ENCODE measurements at places on chromosomes 2 and 18.
A peak's percentile ranks its signal among the peaks of the same experiment; 100 is the strongest.

GRCh38 chr2:71240794-71241193 is 13.9 kb upstream of the PAIP2B start:
- DNase-seq: no peak

- no peak for DNase-seq
Observed at GRCh38 chr2:101830146-101830545, 132.6 kb downstream of the MAP4K4 start.

GRCh38 chr2:23452853-23453420 is 68.0 kb downstream of the KLHL29 start:
- peak; percentile 6 for DNase-seq

GRCh38 chr2:111975053-111975552 is 76.7 kb downstream of the MERTK start:
- no peak for DNase-seq

DNA sequence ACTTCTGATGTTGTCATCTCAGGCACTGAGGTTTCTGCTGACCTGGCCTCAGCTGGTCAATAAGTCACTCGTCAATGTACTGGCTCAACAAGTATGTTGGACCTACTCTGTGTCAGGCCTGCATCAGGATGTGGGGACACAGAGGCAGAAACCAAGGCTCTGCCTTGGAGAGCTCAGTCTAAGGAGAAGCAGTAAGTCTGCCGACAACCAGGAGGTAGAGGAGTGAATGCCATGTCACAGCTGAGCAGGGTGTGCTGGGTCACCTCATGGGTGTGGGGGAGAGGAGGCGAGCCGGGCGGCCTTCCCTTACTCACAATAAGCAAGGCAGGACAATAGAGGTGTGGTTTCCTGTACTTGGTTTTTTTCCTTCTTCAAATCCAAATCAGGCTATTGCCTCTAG is 75.8 kb downstream of the COLEC12 start:
- DNase-seq: no peak

GRCh38 chr18:25001803-25002202 is 350.2 kb downstream of the ZNF521 start:
- no peak for DNase-seq

DNA sequence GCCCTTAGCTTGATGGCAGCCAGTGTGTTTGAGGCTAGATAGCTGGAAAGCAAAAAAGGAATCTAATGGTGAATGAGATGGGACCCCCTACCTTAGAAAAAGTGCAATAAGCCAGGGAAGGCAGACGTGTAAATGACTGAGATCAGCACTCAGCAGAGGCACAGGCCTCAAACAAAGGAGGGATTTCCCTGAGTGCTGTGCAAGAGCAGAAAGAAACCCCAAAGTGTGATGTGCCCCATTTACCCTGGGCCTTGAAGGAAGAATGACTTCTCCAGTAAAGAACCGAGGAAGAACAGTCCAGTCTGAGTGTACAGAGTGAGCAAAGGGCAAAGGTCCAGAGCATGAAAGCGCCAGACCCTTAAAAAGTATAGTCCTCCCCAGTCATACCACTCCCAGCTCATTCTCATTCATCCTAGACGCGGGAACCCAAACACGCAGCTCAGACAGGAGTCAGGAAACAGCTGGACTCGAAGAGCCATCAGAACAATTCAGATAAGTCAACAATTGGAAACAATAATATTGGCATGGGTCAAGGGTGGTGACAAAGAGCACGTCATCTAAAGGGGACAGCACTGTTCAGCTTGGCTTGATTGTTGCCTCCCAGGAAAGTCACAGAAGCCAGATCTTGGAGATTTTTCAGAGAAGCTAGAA is 121.7 kb downstream of the INO80D start:
- DNase-seq: no peak

DNA sequence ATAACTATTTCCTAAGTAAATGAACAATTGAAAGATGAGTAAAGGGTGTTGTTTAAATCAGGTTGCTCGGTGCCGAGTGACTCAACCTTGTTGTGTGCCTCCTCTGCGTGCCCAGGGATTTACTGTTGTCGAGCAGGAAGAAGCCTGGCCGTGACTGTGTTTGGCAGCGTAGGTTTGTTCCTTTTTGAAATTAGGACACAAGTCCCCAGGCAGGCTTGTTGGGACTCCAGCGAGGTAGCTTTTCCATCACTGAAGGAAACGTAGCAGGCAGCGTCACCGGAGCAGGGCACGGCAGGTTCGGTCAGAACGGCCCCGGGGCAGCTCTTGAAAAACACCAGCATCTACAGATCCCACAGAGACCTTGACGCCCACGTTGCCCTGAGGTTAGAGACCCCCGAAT is 48.6 kb downstream of the TMEM18 start:
- no peak for DNase-seq

DNA sequence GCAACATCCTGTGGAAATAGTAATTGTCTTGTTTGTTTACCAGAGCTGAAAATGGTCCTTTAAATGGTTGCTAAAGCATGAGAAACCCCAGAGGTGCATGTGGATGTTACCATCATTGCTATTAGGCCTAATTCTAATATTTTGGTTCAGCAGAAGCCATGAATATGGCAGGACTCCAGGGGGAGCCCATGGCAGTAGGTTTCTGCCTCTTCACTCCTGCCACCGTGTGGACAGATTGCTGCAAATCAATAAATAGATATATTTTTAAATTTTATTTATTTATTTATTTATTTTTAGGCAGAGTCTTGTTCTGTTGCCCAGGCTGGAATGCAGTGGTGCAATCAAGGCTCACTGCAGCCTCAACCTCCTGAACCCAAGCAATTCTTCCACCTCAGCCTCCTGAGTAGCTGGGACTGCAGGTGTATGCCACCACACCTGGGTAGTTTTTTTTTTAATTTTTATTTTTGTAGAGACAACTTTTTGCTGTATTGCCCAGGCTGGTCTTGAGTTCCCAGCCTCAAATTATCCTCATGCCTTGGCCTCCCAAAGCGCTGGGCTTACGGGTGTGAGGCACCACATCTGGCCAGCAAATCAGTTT is 54.9 kb upstream of the CAPN13 start:
- DNase-seq: peak; percentile 34

- DNase-seq: no peak
Observed at GRCh38 chr2:86283411-86284030, 53.9 kb downstream of the REEP1 start.

DNA sequence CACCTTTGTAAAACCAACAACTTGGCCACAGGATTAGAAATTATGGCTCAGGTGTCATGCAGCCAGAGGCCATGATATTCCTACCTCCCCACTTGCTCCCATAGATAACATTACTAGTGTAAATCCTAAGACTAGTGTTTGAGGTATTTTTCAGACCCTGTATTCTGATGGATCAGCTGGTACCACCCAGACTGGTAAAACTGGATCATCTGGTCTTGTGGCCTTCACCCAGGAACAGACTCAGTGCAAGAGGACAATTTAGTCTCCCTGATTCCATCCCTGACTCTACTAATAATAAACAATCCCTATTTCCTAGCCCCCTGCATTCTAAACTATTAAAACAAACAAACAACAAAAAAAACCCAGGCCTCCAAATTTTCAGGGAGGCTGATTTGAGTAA is 121.0 kb downstream of the ALPK2 start:
- no peak for DNase-seq

DNA sequence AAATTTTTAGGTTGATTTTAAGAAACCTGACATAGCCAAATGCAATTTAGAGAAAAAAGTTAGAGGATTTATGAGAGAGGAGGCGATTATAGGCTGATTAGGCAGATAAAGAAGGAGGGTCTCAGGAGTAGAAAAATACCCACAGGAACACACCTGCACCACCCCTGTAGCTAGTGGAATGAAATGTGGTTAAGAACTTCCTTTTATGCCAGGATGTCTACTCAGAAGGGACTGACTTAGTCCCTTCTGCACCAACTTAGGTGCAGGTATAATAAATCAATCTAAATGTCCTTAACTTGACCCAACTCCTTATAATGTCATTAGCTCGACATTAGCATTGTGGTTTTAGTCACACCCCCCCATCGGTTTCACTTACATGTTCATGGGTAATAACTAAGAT is 1274.5 kb upstream of the TMEFF2 start:
- no peak for DNase-seq

GRCh38 chr2:65864619-65865018 is 432.2 kb upstream of the SPRED2 start:
- no peak for DNase-seq

DNA sequence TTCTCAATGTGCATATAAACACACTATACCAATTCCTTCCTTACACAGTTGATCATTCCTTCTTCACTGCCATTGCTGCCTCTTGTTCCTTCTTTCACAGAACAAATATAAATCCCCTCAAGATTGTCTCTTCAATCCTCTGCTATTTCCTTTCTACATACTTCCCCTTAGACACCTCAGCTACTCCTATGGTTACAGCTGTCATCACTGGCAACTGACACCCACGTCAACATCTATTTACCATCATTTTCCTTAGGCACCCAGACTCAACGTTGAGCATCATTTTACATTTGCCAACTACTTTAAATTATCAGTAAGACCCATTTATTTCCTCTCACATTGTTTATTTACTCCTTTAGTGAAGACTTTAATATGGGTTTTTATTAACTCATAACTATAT is 488.8 kb upstream of the FSHR start:
- no peak for DNase-seq

- DNase-seq: peak; percentile 48
Observed at GRCh38 chr2:218397820-218398436, 1.7 kb upstream of the CTDSP1 start.

DNA sequence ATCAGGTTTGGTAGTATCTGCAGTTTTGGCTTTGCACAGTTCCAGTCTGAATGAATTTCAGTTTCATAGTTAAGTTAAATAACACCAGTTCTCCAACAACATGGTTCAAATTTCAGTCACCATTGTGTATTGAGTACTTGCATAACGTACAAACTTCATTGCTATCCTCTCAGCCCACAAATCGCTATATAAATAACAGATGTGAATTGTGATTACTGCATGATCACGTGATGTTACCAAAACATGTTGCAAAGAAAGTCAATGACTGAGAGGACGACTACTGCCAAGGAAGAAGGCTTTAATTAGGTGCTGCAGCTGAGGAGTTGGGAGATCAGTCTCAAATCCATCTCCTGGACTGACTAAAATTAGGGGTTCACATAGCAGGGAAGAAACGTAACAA is 48.2 kb downstream of the COL4A4 start:
- no peak for DNase-seq

DNA sequence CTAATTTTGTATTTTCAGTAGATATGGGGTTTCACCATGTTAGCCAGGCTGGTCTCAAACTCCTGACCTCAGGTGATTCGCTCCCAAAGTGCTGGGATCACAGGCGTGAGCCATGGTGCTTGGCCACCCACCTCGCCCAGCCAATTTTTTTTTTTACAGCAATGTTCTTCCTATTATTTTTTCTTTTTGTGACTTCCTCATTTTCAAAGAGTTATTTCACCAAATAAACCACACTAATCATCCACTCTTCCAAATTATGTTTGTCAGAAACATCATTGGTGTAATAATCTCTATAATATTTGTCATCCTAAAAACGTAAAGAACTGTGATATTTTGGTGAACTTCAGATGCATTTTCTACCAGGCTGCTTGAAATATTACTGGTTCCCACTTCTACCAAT is 16.3 kb upstream of the PDCL3 start:
- DNase-seq: no peak

DNA sequence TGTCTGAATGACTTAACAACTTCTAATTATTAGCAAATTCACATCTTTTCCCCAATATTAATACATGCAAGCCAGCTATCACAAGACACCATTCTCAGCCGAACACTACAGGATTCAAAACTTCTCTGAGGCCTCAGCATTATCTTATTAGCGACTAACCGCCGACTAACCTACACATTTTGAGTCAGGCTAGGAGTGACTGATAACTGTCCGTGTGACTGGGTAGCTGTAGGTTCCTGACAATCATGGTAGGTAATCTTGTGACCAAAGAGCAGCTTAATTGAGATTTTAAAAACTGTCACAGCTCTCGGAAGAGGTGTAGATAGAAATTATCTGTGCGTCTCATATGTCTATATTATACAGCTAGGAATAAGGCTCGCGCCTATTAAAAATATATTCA is 44.1 kb upstream of the SP5 start:
- DNase-seq: no peak

GRCh38 chr2:119721462-119721861 is 38.3 kb upstream of the PTPN4 start:
- no peak for DNase-seq

GRCh38 chr18:70659036-70659925 is 370.4 kb downstream of the SOCS6 start:
- peak; percentile 68 for DNase-seq

- DNase-seq: no peak
Observed at GRCh38 chr2:217004656-217005055, 144.8 kb upstream of the TNP1 start.

- no peak for DNase-seq
Observed at GRCh38 chr2:206488623-206489022, 45.3 kb downstream of the ADAM23 start.

DNA sequence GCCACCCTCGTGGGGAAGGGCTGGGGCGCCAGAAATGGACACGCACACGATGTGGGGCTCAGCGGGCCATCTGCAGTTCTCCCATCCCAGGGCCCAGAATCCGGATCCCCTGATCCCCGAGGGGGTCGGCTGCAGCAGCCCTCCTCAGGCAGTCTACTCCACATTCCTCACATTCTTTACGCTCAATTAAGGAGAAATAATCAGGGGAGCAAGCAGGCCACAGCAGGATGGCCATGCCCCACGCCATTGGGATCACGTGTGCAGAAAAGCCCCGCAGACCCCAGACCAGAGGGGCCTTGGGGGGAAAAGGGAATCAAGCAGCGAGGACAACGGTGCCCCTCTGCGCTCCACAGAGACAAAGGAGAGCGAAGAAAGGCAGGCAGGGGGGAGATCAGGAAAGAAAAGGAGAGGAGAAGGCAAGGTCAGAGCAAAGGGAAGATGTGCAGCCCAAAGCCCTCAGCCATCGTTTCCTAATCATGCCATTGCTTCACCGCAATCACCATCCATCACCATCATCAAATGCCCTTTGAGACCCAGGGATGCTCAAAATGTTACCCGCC is 17.5 kb upstream of the PKDCC start:
- DNase-seq: no peak

GRCh38 chr2:174076040-174076439 is 110.9 kb upstream of the SP3 start:
- no peak for DNase-seq

- DNase-seq: peak; percentile 70
Observed at GRCh38 chr2:201261471-201261870, 1.1 kb downstream of the CASP8 start.

DNA sequence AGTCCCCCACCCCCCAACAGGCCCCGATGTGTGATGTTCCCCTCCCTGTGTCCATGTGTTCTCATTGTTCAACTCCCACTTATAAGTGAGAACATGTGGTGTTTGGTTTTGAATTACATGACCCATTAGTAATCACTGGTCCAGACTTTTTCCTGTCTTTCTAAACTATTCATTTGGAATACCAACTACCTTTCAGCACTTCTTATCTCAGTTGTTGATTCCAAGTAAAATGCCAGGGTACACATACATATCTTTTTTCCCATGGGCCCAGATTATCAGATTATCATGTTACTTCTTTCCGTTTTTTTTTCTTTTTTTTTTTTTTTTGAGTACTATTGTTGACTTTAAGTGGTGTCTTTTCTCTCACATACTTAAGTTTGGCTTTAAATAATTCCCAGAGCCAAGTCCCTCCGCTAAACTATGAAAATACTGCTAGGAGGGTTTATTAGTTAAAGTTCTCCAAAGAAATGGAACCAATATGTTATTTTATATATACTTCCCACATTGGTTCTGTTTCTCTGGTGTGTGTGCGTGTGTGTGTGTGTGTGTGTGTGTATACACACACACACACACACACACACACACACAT is 389.3 kb downstream of the IRS1 start:
- no peak for DNase-seq

- DNase-seq: no peak
Observed at GRCh38 chr18:51541230-51541629, 343.7 kb upstream of the MEX3C start.

GRCh38 chr2:240622060-240622411 is 3.2 kb upstream of the GPR35 start:
- DNase-seq: no peak

Data from CD4-positive, alpha-beta T cell treated with Interleukin-6 at 100 ng/mL for 8 hours (primary cell).